ENCODE measurements at places on chromosomes 1 and 21. TPM values are rescaled to one million over a fixed set of nuclear protein-coding genes. Genes with fewer than 3 reads are reported as not detected.
A peak's percentile ranks its signal among the peaks of the same experiment; 100 is the strongest.

- peak; percentile 74 for DNase-seq
Measured at GRCh38 chr1:23484253-23485001, 448 bp upstream of the ASAP3 start.

GRCh38 chr1:207330011-207330710 lies 8.7 kb downstream of the CD55 start:
- no peak for DNase-seq

- DNase-seq = no peak
Measured at GRCh38 chr1:97488530-97488929, 432.3 kb downstream of the DPYD start.

Gene NBPF4
- not detected for polyA plus RNA-seq

Gene PDC
- polyA plus RNA-seq = not detected
